Suppressor macrophage treated with lipopolysaccharide for 1 hour (primary cell): ENCODE measurements at places on chromosomes 13 and 19.

DNA sequence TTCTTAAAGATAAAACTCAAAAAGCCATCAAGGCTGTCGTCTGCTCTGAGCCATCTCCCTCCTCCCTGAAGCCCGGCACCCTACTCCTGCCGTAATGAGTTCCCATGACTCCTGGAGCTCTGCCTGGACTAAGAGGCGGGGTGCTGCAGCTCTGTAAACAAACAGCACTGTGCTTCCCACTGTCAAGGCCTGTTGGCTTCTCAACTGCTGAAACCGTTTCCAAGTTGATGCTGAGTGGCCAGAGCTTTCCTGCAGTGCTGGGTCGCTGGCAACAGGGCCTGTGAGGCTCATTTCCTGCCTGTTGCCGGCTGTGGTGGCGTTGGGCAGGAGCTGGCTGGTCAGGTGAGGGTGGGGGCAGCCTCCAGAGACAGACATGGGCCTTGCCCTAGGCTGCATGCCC, 26.7 kb upstream of the ISYNA1 start:
- DNase-seq = no peak

GRCh38 chr13:98826146-98826545, 73.7 kb upstream of the SLC15A1 start:
- DNase-seq = no peak

- no peak for DNase-seq
Observed at GRCh38 chr13:72523593-72523992, 203.8 kb downstream of the MZT1 start.

DNA sequence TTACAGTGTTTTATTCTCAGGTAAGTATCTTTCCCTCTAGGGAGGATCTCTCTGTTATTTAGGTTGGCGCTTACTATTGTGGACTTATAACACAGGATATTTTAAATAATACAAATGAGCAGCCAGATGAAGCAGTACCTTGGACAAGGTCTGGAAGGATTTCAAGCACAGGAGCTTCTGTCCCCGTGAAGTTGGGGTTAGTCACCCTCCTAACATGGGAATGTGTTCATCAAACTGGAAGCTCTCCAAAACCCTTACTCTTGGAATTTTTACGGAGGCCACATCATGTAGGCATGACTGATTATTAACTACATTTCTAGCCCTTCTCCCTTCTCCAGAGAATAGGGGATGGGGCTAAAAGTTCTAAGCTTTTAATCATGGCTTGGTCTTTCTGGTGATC, 38.3 kb upstream of the SPRY2 start:
- no peak for DNase-seq

DNA sequence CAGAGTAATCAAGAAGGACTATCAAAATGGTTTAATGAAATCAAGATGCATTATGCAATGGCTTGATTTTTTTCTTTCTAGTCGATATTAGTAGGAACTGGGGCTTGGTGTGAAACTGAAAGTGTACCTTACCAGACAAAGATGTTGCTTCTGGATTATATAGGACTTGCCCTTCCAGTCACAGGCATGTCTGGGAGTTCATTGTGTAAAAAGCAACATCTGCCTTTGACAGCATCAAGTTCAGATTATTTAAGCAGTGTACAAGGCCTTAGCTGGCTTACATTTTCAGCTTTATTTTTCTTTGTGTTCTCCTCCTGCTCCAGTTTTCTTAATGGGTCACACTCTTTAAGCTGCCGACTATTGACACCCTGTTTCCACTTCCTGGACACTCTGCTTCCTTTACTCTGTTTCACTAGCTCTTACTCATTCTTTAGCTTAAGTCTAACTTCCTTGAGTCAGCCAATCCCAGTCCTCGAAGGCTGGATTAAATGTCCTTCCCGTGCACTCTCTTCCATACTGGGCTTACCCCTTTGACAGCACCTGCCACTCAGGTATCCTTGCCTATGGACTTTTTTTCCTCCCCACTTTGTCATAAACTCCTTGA, 29.4 kb upstream of the OLFM4 start:
- DNase-seq = no peak
